ENCODE measurements at places on chromosomes 6 and 20. TPM values are rescaled to one million over a fixed set of nuclear protein-coding genes. Genes with fewer than 3 reads are reported as not detected.

The METTL24 gene
- total RNA-seq, result not detected

The SMPDL3A gene
- total RNA-seq, result 5.0 TPM

The HLA-DQA2 gene
- not detected for total RNA-seq

The SAMD3 gene
- total RNA-seq, result not detected

The ADAM33 gene
- 14.7 TPM for total RNA-seq
